Stimulated activated CD8-positive, alpha-beta memory T cell treated with anti-CD3 and anti-CD28 coated beads, Interleukin-15, amount 100 ng/mL, for 4 hours (primary cell): ENCODE measurements at places on chromosomes 12 and 14.

GRCh38 chr12:5861416-5861815 lies 83.6 kb downstream of the ANO2 start:
- no peak for DNase-seq

DNA sequence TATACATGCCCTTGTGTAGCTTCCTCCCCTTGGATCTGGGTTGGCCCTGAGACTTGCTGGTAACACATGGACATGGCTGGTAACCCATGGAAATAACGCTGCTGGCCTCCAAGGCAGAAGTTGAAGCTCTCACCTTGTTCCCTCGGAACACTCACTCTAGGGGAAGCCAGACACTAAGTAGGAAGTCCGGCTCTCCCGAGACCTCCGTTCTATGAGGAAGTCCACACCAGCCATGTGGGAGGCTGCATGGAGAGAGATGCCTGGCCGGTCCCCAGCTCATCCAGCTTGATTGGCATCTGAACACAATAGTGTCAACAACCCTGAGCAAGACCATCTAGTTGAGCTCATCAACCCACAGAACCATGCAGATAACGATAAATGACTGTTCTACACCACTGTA lies 39.7 kb upstream of the VRK1 start:
- no peak for DNase-seq

DNA sequence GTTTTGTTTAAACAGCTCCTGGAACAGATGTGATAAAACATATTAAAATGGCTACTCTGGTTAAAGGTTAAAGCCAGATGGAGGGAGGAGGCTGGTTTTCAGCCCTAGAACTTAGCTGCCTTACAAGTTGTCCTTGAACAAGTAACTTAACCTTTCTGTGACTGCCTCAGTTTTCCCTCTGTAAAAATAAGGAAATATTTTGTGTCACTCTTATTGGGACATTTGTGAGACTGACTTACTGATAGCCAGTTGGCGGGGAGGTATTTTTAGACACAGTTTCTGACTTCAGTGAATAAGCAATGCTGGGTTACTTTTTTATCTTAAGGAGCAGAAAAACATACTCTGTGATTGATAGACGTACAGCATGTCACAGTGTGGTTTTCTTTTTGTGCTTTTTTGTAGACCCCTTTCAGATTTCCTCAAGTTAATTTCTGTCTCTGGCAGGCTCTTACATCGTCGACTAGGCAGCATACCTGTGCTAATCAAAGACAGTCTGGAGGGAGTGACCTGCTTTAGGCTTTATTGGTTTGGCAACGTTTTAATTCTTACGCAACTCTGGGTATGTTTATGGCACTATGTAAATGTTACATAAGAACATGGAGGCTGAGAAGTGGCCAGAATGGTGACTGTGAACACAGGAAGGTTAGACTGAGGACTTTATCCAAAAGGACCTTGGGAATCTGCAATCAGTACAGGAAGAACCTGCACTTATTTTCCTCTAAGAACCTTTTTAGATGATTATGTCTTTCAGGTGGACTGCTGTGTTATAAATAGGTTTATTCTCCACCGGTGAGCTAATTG lies 3.3 kb downstream of the ACVR1B start:
- no peak for DNase-seq

- DNase-seq: no peak
Measured at GRCh38 chr12:109222062-109222461, 87.0 kb downstream of the FOXN4 start.

GRCh38 chr12:55629058-55629841 lies 7.4 kb upstream of the OR10P1 start:
- DNase-seq: no peak

DNA sequence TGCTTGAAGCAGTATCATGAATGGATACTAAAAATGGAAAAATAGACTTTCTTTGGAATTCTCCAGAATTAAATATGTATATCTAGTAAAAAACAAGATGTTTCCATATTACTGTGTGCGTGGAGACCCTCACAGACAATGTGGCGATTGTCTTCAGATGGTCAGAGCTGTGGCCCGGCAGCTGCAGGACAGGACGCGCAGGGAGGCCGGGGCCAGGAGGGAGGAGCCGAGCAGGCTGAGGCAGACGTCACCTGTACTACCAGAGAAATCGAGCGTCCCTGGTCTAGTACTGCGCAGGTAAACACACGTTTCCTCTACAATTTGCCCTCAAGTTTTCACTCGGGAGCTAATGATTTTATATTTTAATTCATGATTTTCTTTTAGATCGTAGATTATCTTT lies 22.8 kb downstream of the DDX51 start:
- no peak for DNase-seq

DNA sequence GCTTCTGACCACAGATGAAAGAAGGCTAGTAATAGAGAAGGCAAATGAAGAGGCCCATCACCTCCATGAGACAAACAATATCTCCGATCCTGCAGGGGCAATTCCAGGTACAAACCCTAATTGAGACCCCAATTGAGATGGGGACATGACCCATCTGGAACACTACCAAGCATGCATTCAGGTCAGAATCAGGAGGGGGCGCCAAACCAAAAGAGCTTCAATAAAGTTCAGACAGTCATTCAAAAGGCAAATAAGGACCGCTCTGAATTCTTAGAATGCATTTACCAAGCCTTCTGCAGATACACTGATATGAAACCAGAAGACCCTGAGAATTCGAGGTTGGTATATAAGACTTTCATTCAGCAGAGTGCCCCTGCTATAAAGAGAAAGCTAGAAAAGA lies 10.2 kb upstream of the EDDM3B start:
- DNase-seq: no peak

GRCh38 chr14:72154645-72155378 lies 222.6 kb downstream of the RGS6 start:
- DNase-seq: no peak

DNA sequence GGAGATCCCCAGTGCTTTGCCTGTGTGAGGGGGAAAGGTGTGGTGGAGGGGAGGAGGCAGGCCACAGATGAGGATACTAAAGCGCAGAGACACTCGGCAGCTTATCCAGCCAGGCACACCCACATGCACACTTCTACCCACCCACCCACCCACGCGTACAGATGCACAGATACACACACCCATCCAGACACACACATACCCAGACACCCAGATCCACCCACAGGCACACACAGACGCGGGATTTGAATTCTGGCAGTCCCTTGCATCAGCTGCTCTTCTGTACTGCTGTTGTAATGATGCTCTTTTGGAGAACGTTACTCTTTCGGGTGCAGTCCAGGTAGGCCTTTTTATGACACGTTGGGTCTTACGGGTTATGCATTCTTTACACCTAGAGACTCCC lies 55.7 kb upstream of the RD3L start:
- DNase-seq: no peak

DNA sequence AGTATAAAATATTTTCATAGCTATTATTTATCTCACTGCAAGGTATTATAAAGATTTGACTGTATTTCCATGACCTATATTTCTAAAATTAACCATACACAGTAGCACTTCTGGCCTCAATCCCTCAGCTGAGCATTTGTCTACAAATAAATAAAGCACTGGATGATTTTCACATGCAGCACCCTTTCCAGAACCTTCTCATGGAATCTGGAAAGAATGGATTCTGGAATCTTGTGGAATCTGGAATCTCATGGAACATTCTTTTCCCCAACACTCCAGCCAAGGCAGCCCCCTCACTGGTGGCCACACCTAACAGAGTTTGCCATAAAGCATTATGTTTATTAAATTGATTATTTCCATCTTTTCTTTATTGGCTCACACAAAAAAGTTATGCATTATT lies 199.2 kb downstream of the MSRB3 start:
- DNase-seq: no peak

DNA sequence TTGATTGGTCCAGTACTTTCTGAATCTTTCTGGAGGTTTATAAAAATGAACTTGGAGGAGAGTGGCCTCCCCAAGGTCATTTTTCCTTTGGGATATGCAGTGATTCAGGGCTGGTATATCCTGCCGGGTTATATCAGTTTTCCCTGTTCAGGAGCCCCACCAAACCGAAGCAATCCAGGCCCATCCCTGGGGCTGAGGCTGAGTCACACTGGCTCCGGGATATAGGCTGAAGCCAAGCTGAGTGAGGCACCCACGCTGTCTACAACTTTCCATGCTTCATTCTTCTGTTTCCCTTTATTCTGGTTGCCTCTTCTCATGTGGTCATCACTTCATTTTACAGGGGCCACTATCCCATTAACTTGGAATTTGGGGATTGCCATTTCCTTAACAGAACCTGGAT lies 3.4 kb downstream of the SSPN start:
- no peak for DNase-seq

DNA sequence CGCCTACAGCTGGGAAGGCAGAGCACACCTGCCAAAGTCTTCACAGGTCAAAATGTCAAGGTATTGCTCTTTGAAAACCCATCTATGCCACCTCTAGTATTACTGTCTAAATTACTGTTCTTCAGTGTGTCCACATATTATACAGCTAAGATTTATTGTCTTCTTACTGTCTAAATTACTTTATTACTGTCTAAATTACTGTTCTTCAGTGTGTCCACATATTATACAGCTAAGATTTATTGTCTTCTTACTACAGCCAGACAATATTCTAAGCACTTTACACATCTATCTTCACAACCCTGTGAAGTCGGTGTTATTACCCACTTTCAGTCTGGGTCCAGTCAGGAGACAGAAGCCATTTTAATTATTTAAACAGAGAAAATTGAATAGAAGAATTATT lies 173.9 kb downstream of the MYRFL start:
- no peak for DNase-seq

DNA sequence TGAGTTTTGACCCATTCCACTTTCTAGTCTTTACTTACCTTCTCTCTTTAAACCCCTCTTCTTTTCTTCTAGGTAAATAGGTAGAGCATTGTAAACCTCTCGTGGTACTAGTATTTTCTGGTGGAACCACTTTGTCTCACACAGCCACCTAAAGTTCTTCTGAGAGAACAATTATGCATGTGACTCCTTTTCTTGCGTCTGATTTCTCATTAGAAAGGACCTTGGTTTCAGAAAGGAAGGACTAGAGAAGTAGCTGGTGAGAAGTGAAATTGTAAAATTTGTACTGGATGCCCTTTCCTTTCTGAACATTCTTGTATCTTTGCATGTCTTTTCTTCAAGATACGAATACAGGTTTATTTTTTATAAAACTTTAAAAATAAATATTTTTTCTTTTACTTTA lies 99.0 kb downstream of the NUBPL start:
- DNase-seq: no peak

DNA sequence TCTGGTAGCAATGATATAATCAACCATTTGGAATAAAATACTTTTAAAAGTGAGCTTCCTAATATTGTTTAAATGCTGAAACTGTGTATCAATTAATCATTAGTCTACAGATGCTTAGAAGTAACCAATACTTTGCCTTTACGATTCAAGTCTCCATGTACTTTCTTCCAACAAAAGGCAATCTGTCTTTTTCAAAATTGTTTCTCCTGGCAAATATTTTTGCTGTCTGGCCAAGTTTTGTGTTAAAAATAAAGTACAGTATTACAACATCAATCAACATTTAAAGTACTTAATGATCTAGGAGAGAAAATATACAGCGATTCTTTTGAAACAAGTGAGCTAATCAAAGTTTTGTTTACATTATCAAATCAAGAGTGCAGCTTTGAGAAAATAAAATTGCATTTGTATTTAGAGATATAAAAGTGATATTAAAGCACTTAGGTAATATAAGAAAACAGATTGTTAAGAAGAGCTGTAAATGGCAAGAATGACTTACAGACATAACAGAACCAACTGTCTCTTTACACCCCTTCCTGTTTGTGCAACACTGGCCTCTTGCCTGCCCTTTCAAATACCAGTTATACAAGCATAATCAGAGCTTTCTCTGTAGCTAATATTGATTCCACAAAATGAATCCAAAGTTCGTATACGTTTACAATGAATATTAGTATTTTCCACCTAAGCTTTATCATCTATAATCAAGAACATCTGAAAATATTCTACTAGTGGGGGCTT lies 38.2 kb upstream of the FBLN5 start:
- DNase-seq: no peak

DNA sequence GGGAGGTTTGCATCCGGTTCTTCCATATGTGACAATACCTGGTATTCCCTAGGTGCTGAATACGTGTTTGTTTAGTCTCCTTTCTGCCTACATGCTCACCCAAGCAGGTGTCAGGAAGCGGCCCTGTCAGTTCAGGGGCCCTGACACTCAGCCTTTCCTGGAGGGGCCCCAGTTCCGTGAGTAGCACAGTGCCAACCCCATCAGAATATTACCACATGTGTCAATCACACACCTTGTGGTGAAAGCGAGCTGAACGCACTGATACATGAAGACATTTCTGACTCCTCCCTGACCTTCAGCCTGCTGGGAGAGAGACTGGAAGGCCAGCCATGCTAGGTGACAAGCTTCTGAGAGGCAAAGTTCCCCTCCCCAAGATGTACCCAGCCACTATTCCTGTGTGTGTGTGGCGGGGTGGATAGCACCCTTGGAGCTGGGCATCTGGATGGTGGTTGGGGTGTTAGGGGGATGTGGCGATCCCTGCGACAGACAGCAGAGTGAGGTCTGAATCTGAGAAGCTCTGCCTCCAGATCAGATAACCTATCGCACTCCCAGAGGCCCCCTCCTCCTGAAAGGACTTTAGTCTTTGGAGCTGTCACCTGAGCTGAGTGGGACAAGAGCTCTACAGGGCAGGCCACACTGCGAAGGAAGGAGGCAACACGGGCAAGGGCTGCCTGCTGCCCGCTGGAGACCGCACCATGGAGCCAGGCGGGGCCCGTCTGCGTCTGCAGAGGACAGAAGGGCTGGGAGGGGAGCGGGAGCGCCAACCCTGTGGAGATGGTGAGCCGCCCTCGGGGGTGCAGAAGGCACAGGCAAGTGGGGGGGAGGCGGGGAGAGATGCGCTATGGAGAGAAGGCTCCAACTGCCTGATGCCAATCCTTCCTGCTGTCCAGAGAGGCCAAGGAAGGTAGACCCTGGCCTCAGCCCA lies at the start of gene SOAT2:
SOAT2 (plus strand) TSS at position 604 of the 925 bp plus-strand sequence; CDS start at position 696, 92 bp downstream.
- peak; percentile 9 for DNase-seq

DNA sequence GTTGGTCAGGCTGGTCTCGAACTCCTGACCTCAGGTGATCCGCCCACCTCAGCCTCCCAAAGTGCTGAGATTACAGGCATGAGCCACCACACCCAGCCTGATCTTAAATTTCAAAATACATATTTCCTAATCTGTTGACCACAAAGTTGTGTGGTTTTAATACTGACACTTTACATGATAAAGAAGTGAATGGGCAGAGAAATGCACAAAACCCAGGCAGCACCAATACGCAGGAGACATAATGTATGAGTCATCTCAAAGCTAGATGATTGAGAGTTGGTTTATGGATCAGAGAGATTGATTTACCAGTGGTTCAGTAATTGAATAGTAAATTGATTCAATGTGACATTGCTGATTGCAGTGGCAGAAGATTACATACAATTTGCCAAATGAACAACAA lies 19.2 kb upstream of the PPP2R5E start:
- no peak for DNase-seq

GRCh38 chr14:61761557-61761956 lies 663 bp upstream of the SNAPC1 start:
- DNase-seq: no peak

- no peak for DNase-seq
Measured at GRCh38 chr14:99899578-99900178, 106.5 kb downstream of the EML1 start.

- DNase-seq: no peak
Measured at GRCh38 chr14:92538412-92538985, 24.9 kb downstream of the RIN3 start.
